Cortex of kidney (tissue), 1 donor: ENCODE measurements at places on chromosomes 6 and 20.

- DNase-seq = no peak
These were observed 13.9 kb upstream of the ATG5 start for GRCh38 chr6:106339334-106340029.

DNA sequence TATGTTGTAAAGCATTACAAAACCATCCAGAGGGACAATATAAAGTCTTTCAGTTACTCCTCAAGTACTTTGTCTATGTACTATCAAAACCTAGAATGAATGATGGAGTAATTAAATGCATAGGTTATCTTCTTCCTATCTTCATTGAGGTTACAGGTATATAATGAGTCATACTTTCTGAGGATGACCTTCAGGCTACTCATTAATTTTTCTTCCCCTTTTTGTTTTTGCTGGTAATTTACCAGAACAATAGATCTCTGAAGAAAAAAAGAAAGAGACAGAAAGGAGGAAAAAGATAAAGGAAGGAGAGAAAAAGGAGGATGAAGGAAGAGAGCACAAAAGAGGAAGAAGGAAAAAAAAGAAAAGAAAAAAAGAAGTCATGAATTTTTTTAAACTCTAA is 398.4 kb downstream of the TBC1D32 start:
- DNase-seq = no peak

DNA sequence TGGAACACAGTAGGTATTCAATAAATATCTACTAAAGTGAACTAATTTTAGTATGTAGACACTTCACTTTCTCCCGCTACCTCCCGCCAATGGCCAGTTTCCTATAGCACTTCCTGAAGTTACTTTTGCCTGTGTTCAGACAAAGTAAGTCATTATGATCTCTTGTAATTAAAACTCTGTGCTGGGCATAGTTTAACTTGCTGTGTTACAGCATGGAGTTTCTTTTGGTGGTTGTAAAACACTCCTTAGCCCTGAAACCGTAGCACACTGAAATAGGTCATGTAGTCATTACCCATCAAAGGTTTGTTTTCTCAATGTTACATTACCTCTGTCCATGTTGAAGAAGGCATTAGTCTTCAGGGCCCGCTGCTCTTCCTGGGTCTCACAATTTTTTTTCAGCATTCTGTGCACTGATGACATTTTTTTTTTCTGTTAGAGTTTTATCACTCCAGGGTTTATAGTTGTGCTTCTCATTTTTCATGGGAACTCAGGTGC is 54.0 kb upstream of the CENPW start:
- no peak for DNase-seq

DNA sequence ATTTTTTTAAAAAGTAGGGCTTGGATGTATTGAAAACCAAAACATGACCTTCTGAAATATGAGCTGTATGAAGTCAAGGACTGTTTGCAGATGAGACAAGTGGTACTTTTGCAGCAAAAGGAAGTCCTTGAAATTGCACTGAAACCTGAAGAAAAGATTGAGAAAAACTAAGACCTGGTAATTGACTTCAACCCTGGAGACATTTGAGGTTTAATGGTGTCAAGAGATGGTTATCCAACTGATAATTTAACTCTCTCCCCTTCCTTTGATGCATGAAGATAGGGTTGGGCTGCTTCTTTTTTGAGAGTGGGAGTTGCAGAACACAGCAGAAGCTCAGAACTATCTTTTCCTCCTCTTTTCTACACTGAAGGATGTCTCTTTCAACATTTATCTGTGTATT is 180.9 kb upstream of the DTNBP1 start:
- no peak for DNase-seq

- no peak for DNase-seq
These were observed 487.0 kb downstream of the CD109 start for GRCh38 chr6:74182992-74183391.
